Adipocyte (in vitro differentiated cells): ENCODE measurements at places on chromosomes 2 and 18.

DNA sequence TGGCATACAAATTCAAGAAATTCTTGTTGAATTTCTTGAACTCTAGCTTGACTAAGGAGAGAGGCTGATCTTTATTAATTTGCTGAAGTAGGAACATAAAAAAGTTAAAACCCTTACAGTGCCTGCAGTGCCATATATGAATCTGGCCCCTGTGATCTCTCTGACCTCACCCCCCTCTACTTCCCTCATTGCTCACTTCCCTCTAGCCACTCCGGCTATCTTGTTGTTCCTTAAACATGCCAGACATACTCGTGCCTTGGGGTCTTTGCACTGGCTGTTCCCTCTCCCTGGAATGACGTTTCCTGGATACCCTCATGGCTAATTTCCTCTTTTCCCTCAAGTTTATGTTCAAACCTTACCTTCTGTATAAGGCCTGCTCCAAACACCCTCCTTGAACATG lies 246.3 kb upstream of the SIX2 start:
- DNase-seq: no peak

- peak; percentile 46 for DNase-seq
These were observed 256.7 kb upstream of the FN1 start for GRCh38 chr2:215692387-215693079.

GRCh38 chr2:57291209-57291608 lies 755.4 kb upstream of the VRK2 start:
- DNase-seq: no peak

DNA sequence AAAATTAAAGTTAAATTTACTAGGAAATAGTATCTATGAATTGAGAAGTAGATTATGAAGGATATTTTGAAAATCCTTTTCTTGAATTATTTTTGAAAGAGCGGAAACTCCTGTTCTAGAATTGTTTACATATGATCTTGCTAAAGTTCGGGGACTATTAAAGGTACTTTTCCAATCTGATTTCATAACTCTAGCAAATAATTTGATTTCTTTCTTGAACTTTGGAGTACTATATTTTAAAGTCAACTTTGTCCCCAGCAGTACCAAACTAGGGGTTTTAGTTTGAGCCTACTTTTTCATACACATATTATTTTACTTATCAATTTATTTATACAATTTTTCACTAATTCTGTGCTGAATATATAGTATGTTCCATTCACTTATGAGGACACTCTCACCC lies 364.7 kb downstream of the FSIP2 start:
- no peak for DNase-seq

DNA sequence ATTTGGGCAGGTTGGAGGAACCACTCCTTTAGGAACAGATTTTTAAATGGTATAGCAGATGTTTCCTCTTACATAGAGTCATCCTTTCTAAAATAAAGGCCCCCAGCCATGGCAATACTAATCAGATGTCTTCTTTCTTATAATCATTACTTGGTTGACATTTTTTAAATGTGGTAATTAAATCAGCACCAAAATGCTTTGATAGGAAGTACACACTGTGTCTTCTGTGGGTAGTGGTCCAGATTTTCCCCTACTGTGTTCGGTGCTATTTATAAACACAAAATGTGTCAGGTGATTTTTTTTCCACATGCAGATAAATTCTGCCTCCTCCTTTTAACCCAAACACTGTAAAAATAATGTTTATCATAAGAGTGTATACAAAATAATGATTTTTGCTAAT lies 200.9 kb upstream of the DTNA start:
- DNase-seq: no peak

DNA sequence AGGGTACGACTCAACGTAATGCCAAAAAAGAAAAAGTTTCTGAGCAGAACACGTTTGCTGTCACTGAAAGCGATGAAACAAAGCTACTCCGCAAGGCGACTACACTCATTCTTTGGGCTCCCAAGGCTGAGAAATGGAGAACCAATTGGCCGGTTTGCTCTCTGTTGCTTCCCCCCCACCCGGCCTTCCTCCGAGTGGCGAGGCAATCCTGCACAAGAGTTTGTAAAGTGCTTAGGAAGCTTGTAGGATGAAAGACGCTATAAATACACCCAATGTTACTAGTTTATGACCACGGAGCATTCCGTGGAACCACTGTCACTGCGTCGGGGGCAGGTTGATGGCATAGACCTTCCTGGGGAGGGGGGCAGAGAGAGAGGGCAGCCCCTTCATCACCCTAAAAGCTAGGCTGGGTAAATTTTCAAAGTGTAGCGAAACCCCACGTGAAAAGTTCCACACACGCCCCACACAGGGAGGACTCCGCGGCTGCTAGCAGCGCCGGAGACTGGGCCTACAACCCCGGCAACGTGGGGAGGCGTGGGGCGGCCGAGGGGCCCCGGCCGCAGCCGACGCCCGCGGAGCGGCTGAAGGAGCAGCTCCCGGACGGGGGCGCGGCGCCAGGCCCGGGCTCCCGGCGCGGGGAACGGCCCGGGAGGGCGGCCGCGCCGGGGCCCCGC lies 915 bp downstream of the CUL3 start:
- DNase-seq: peak; percentile 73

DNA sequence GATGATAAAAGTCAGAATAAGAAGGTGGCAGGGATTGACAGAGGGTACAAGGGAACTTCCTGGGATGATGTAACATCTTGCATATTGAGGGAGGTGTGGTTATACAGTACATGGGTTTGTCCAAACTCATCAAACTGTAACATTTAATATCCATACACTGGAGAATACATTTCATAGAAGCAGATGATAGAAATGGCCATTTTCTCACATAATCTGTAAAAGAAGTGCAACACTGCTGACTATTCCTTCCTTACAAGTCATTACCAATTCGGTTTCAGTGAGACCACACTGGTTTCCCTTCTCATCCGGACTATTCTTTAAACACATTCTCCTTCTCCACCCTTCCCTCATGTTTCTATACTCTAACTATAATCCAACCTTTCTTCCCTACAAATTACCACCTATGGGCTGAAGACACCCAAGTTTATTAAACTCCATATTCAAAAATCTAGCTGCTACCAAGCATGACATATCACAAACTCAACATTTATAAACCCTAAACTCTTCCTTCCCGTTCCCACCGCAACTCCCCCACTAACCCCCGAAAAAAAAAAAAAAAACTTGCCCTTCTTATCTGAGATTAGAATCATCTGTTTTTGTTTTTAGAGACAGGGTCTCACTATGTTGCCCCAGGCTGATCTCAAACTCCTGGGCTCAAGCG lies 1.6 kb downstream of the COX7A2L start:
- DNase-seq: peak; percentile 34

DNA sequence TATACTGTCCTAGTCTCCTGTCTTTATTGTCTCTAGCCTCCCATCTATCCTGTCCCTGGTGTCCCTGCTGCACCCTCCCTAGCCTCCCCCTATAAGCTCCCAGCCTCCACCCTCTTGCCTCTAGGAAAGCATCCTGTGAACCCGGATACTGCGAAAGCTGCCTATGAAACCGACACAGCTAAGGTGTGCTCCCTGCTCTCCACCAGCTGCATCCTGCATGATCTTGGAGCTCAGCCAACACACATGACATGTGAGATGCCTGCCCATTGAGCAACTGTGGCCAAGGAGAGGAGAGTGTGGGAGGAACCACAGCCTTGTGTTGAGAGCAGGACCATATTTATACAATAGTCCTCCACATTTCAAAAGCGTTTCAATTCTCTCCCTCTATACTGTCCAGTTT lies 187.1 kb downstream of the ZBTB7C start:
- DNase-seq: no peak

DNA sequence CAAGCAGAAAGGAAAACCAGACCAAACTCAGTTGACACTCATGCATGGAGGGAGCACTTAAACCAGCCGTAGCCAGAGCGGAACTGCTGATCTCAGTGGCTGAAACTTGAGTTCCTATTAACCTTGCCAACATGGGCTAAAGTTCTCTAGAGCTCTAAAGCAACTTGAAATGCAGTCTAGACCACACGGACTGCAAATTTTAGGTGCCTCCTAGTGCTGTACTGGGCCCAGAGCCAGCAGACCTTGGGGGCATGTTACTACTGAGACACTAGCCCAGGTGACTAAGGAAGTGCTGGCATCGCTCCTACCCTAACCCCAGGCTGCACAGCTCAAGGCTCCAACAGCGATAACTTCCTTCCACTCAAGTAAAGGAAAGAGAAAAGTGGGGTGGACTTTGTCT lies 236.5 kb downstream of the AKAIN1 start:
- no peak for DNase-seq

DNA sequence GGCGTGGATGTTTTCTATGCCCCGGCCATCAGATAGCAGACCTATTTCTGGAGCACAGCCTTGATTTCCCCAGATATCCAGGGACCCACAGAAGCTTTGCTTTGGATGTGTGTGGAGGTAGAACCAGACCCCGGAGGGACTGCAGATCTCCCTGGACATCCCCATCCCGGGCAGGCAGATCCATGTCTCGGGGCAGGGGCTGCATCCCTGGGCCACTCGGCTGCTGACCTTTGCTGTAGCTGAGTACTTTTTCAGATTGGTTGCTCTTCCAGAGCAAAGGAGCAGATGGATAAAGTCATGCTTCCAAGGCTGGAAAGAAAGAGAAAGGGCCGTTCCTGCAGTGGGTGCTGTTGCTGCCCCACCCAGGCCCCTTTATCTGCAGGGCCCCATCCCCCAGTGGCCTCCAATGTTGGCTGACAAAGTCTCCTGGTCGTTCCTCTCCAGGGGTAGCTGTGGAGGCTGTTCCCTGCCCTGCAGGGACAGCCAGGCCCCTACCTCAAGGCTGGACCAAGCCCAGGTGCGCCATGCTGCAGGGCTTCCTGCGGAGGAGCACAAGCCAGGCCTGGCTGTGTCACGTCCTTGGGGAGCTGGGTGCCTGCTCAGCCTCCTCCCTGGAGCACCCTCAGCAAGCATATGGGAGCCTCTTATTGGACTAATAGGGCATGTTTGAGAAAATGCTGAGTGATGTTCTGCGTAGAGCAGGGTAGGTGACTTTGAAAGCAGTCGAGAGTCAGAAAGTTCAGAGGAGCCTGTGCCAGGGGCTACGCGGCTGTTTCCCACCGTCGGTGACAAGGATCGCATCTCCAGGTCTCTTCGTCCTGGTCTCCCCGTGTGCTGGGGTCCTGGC lies 68.4 kb downstream of the TPO start:
- no peak for DNase-seq

DNA sequence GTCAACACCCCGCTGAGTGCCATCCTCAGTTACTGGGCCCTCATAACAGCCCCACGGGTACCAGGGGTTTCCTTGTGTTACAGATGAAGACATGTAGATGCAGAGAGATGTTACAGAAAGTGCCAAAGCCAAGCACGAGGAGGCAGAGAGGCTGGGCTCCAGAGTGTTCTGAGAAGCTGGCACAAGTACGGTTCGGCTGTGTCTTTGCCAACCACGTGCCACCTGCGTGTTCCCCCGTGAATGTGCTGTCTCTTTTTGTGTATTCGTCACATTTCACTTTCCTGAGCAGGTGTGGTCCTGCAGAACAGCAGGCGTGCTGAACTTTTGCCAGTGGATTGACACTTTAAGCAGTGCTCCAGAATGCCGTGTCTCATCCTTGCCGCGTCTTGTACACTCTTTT lies 124.6 kb downstream of the NCK2 start:
- no peak for DNase-seq

- no peak for DNase-seq
These were observed 683.2 kb downstream of the SATB2 start for GRCh38 chr2:198774576-198774975.

- no peak for DNase-seq
These were observed 9.6 kb downstream of the GPAT2 start for GRCh38 chr2:96025194-96025492.

DNA sequence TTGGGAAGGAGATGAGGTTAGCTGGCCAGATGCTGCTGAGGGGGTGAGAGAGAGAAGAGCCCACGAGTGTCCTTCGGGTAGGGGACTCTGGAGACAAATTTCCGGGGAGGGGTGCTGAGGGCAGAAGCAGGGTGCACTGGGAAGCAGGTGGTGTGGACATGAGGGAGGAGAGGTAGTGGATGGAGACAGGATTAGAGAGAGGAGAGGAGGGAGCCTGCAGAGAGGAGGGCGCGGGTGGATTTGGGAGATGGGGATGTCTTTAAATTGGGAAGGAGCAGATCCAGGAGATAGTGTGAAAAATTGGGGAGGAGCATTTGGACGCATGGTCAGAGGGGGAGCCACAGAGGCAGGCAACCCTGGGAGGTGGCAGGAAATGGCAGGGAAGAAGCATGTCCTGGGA lies 154.7 kb downstream of the DYSF start:
- DNase-seq: no peak

- no peak for DNase-seq
These were observed 242.0 kb upstream of the STON1 start for GRCh38 chr2:48287976-48288375.

DNA sequence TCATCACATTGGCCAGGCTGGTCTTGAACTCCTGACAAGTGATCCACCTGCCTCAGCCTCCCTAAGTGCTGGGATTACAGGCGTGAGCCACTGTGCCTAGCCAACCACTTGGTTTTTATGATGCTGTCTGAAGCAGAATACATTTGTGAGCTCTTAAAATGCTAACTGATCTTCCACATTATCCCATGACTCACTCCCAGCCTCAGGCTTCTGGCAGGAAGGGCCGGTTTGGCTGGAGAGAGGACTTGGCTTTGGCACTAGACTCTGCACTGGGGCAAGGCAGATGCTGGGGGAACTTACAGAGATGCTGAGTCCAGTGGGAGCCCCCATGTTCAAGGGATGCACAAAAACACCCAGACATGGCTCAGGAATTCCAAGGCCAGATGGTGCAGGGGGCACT lies 40.5 kb upstream of the SH3BP4 start:
- DNase-seq: peak; percentile 68

DNA sequence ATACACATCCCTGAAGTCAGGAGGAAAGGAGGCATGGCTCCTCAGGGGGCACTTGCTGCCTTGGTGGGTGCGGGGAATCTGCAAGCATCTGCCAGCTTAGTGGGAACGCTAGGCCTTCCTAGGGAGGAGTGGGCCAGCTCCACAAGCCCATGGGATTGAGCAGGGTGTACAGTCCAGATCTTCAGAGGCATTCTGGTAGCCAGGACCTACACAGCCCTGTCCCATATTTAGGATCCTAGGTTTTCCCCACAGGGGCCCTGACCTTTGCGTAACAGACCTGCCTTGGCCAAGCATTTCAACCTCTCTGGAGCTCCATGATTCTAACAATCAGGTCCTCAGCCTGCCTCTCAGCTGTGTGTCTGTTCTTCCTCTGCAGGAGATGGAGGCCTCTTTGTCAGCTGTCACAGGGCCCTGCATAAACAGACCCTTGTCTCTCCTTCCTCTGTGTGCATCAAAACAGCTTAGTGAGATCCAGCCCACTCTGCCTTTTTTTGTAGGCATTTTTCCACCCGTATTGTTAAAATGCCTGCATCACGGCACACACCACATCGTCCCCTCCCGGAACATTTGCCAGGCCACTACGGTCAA lies 140.2 kb upstream of the NDUFV2 start:
- no peak for DNase-seq
